Fibroblast of gingiva (primary cell): ENCODE measurements at places on chromosomes 3 and 15.

DNA sequence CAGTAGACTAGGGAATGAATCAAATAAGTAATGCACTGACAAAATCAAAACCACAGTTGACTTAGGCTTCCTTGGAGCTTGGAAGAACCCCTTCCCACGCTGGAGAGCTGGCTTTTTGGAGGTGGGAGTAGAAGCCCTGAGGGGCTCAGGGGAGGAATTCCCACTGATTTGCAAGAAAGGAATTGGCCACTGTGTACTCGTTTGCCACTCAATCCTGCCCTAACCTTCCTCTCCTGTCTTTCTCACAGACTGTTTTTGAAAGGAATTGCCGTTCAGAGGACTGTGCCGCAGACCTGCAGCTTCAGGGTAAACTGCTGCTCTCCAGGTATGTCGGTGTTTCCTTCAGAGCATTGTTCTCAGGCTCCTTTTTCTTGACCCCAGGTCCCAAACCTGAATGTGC lies 208.2 kb upstream of the CTDSPL start:
- DNase-seq: no peak

- no peak for DNase-seq
Observed at GRCh38 chr3:46708401-46709156, 7.4 kb downstream of the TMIE start.

DNA sequence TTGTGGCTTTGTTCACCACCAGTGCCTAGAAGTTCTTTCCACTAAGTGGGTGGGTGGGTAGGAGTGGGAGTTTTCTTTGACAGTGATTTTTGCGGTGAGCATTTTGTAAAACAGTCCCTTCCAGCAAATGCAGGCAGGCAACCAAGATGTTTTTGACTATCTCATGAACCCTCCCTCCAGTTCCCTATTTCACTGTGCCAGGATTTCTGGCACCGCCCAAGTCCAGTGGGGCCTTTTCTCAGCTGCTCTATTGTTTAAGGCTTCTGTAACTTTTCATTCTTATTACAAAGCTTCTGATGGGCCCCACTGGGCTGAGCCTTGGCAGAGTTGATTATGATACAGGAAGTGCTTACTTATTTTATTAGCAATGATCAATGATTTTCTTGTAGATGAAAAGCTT lies 236.0 kb downstream of the EDEM1 start:
- no peak for DNase-seq

GRCh38 chr3:43341788-43342187 lies 55.4 kb downstream of the SNRK start:
- no peak for DNase-seq

GRCh38 chr15:50744601-50745000 lies 20.9 kb downstream of the SPPL2A start:
- DNase-seq: no peak

DNA sequence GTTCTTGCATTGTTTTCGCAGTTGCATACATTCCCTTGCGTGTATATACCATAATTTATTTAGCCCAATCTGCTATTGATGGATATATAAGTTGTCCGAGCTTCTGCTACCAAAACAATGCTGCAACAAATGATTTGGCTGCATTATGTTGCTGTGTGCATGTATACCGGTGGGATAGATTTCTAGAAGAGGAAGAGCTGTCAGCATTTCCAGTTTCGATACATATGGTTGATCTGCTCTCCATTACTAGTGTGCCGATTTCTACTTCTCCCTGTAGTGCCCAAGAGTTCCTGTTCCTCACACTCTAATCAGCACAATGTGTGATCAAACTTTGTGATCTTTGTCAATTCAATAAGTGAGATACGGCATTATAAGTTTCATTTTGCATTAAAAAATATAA lies 92.8 kb upstream of the NMNAT3 start:
- DNase-seq: no peak

DNA sequence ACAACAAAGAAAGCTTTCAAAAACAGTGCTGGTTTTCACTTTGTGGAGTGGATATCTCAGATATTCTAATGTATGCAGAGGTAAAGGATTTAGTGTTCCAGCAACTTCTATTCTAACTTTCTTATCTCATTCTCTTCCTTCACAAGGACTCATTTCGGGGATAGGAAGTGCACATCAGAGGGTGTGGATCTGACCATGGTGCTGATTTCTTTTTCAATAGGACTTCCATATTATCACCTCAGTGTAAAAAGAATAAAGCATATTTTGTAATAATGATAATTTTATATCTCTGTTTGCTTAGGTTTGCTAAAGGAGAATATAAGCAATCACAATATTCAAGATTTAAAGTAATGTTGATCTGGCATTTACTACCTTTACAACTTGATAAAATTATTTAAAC lies 12.5 kb upstream of the CADM2 start:
- DNase-seq: no peak

DNA sequence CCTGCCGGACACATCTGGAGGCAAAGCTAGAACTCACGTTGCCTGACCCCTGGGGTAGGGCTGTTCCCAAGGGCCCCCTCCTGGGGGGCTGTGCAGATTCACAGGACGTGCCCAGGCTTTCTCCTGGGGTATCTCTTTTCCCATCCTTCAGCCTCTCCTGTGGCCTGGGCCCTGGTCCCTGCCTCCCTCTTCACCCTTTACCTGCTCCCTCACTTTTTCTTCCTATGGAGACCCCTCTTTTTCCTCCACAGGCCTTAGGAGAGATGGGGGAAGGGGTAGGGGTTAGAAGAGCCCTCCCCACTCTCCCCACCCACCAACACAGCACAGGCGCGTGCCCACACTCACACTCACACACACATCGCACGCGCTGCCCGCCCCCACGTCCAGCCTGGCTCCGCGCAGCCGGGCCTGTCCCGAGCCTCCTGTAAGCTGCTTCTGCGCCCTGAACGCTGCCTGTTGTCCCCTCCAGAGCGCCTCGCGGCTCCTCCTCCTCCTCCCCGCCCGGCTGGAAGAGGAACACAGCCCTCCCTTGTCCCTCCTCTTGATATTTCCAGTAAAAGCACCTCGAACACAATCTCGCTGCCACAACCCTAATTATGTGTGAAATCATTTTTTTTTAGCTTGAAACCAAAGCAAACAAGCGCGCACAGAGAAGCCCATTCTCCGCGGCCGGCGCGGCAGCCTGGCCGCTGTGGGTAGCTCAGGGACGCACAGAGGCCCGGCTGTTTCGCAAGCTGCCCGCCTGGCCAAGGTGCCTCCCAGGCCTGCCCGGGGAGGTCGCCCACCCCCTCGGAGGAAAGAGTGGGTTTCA lies 33.9 kb upstream of the ACAN start:
- no peak for DNase-seq

DNA sequence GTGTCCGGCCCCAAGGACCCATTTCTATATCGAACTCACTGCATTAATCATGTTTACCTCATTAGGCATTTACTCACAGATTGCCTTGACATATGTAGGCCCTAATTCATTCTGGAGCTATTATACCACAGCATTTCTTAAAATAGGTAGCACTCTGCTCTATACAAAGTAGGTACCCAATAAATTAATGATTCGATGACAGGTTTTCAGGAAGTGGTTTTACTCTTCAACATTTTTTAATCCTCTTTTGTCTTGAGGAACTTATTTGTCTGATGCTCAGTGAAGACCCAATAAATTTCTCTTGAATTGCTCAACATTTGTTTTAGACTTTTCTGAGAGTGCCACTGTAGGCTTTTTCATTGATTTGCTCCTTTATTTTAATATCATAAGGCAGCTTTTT lies 12.1 kb downstream of the TGFBR2 start:
- no peak for DNase-seq

GRCh38 chr3:138079901-138080300 lies 35.5 kb downstream of the DZIP1L start:
- no peak for DNase-seq

GRCh38 chr3:127473244-127474024 lies 117.1 kb downstream of the TPRA1 start:
- DNase-seq: no peak

- DNase-seq: no peak
Observed at GRCh38 chr3:52633786-52634185, 51.9 kb downstream of the PBRM1 start.

DNA sequence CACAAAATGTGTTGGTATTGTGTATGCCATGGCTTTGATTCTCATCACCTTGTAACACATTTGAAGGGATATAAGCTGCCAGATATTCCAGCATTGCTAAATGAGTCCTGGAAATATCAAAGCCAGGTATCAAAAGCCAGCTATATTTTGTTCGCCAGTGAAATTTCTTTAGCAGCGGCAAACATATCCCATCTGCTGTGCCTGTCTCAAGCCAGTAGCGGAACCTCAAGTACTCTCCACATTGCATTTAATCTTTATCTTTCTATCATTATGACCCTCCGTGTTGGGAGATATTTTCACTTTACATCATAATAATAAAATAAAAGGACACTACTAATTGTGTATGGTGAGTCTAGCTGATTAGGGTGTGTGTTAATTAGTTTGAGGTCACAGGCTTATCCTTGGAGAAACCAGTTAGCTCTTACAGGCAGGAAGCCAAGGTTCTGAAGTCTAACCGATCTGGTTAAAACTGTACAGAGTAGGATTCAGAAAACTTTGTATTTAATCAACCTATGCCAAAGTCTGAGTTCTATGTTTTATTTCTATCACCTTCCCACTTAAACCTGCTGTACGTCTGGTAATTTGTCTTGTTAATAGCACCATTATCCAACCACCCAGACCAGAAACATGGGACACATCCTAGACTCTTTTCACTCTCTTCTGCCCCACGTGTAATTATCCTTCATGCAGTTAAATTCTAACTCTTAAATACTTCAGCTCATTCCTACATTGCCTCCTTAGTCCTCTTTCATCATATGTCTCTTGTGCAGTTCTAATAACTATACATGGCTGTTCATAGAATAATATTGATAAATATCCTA lies 14.5 kb downstream of the TIPARP start:
- DNase-seq: no peak

GRCh38 chr15:79176151-79176550 lies 85.6 kb upstream of the RASGRF1 start:
- no peak for DNase-seq

GRCh38 chr15:36221992-36222391 lies 357.4 kb upstream of the CDIN1 start:
- DNase-seq: no peak

DNA sequence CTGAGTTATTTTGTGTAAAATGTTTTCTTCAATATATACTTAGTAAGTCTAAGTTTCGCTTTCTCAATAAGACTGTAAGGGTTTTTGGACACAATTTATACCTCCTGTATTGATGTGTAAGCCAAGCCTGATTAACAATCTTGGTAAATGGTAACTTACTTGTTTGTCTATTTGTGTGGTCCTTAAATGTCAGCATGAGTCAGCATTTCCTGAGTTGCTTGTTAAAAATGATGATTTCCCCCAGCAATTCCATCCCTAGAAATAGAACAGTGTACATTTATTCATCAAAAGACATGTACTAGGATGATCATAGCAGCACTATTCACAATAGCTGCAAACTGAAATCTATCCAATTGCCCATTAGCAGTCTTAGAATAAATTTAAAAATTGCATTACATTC lies 53.4 kb upstream of the LRIG1 start:
- peak; percentile 46 for DNase-seq

- DNase-seq: no peak
Observed at GRCh38 chr3:128714887-128715491, 11.0 kb upstream of the RAB7A start.

DNA sequence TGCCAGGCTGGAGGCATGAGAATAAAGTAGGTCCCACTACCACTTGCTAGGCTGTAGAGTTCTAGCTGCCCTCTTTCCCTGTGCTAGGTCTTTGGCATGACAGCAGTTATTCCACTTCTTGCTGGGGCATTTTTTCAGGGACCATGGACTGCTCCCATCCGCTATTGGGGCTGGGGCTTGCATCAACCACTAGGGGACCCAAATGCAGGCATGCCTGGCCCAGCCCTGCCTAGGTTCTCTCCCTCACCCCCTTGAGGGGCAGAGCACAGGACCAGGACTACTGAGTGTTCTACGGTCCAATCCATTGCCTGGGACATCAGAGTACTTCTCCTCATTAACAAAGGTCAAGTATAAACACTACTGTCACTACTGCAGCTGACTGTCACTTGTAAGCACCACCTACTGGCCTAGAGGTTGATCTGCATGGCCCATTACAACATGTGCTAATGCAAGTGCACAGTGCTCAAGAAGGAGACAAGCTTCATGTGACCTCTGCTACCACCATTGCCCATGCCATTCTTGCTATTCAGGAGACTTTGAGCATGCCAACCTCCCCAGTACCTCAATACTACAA lies 270.5 kb downstream of the MBNL1 start:
- no peak for DNase-seq

DNA sequence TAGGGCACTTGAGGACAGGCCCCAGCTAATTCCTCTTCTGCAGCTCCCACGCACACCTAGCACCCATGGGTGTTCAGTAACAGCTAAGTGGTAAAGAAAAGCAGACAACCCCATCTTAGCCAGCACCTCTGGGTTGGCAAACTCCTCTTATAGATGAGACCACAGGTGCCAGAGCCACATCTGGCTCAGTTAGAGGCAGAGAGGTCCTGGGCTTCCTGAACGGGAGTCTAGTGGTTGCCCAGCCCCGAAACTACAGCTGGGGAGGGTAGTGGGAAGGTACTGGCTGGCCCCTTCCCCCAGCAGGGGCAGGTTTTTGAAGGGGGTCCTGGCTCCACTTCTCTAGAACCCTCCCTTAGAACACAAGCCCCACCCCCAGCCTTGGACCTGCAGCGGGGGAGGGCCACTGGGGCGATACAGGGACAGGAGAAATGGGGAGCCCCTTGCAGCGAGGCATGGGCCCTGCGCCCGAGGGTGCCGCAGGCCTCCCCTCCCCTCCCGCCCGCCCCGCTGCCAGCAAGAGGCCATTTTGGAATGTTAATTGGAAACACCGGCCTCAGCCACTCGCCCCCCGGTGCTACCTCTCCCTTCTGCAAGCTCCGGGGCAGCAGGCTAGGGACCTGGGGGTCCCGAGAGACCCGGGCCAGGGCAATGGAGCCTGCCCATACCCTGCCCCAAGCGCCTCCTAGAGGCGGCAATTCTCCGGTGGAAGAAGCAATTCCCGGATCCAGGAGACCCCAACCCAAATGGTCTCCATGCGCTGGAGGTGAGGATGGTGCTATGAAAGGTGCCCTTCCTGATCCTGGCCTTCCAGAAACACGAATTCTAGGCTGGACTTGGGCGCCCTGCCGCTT lies 1.5 kb downstream of the DUSP7 start:
- peak; percentile 19 for DNase-seq

- no peak for DNase-seq
Observed at GRCh38 chr3:106809623-106810299, 567.5 kb upstream of the CCDC54 start.

- DNase-seq: no peak
Observed at GRCh38 chr3:48492461-48493202, 11.3 kb downstream of the SHISA5 start.

- peak; percentile 64 for DNase-seq
Observed at GRCh38 chr3:55486857-55487380, at the start of gene WNT5A. Gene WNT5A (minus strand): TSS chr3:55487306. CDS start chr3:55486985, 321 bp downstream.
